ENCODE measurements at places on chromosomes 6 and 20.

GRCh38 chr20:15951658-15952057 is 621.6 kb downstream of the KIF16B start:
- no peak for DNase-seq

- no peak for DNase-seq
Measured at GRCh38 chr6:98627129-98627775, 207.1 kb upstream of the POU3F2 start.

DNA sequence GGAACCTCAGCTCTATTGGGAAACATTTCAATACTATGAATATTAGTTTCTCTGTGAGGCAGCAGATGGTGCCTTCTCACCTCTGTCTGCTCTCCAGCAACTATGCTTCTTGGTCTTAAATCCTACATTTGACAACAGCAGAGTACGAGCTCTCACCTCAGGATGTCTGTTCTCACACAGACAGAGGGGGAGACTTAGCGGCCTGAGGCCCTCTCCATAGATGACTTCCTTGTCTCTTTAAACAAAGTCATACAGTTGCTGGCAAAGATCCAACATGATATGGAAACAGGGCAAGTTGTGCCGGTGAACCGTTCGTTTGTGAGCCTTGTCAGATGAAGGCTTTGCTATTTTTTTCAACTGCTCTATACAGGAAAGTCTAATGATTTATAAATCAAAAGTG is 43.7 kb upstream of the GABRR1 start:
- DNase-seq, result no peak

DNA sequence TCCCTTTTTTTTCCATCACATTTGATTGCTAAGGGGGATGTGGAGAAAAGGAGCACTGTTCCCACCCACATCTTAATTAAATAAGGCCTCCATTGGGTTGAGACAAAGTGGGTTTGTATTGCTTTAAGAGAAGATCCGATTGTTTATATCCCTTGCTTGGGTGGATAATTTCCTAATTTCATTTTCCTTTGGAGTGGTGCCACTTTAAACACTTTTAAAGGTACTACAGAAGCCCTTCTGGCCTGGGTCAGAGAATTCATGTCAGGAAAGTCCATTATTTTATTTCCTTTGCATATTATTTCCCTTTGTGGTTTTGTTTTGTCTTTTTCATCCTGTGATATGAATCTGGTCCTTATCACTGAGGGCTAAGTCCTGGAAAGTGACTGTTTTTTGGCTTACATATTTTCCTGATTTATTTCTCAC is 56.9 kb downstream of the PHACTR2 start:
- DNase-seq, result no peak

DNA sequence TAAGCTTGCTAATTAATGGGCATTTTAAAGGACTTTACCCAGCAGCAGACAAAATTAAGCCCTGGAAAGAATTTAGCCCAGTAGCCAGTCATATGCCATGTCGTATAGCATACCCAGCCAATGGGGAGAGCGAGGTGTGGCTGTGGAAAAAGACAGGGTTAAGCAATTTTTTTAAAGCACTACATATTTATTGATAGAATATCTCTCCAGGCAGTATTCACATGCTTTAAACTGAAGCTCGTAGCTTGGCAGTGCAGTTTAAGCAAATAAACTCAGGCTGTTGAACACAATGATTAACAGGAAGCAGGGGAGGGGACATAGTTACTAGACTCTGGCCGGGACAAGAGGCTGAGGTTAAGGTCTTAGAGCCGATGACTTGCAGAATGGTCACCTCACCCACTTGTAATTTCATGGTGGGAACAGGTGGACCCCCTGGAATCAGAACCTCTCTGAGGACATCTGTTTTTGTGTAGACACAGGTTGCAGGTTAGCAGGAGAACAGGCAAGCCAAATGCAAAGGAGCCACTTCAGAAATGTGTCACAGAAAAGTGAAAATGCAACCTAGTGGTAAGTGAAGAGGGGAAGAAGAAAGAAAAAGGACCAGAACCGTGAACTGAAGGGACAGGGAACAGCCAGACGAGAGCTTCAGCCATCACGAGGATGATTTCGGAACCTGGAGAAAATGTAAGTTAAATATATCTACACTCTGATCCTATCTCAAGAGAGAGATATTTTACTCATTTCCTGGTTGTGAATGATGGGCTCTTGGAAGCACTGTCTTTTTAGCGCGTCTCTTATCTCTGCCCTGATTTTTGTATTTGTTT is 7.2 kb downstream of the GCNT2 start:
- DNase-seq, result no peak

DNA sequence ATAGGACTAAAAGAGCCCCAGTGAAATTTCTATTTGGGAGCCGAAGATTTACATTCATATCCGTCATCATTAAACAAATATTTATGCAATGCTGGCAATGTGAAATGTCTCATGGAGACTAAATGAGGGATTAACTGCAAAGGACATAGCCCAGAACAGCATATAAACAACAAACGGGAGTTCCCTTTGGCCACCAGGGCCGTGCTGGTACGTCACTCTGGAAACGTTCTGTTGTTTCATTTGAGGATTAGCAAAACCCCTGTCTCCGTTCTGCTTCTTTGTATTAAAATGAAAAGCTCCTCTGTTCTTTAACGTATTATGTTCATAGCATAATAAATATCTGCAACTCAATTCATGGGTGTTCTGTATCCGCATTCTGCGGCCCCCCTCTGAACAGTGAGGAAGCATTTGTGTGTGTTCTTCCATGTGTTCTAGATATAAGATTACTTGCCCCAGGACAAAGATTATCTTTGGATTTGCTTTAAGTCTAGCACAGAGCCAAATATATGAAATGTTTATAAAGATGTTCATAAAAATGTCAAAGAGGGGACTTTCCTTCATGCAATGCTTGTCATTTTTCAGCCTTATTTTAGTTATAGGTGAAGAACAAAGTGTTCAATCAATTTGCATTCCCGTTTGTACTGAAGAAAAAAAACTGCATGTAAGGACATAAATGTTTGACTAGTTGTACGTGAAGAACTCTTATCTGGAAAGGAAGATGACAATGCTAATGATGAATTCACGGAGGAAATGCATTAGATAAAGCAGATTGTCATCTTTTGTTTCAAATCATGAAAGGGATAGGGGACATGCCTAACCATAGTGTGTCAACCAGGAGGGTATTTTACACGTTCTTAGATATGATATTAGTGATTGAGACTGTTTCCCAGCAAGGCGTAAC is 90.0 kb upstream of the TNFAIP3 start:
- no peak for DNase-seq

DNA sequence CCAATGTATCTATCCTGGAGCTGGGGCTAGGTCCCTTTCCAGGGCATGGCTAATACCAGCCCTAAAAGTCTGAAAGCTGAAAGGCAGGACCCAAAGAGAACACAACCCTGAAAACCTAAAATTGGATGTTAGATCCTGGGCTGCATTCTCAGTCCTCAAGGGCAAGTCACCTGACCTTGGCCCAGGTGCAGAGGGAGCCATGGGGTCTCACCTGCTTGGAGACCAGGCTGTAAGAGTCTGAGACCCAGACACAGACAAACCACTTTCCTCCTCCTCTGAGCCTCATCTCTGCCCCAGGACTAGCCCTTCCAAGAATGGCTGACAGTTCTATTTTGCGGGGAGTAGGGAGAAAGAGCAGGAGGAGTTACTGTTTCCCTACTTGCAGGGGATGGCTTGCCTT is 60.0 kb downstream of the EFCAB8 start:
- no peak for DNase-seq

DNA sequence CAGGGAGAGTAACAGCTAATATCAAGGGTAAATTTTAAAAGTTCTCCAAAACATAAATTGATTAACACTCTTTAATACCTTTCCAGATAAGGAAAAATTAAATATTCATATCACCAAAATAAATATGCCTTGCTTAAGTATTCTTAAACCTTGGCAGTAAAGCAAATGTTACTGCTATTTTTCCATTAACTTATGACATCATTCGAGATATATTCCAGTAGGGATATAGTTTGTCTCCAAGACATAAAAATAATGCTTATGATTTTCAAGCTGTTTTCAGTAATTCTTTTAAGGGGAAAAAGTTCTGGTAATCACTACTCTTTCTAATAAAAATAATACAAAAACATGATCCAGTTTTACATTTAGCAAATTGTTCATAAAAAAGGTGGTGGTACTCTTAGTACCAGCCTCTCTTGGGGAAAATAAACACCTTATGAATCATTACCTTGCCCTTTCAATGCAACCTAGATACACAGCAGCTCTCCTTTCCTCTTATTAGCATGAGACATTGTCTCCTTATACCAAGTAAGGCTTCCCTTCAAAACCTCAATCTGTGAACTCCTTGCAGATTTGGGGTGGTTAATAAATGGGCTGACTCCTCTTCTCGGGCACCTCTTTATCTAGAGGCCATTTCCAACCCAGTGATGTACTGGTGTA is 31.5 kb upstream of the LTV1 start:
- no peak for DNase-seq

GRCh38 chr6:79949233-79949632 is 1.9 kb upstream of the ELOVL4 start:
- DNase-seq, result peak; percentile 66

- no peak for DNase-seq
Measured at GRCh38 chr20:6626805-6627204, 140.7 kb upstream of the BMP2 start.

- peak; percentile 65 for DNase-seq
Measured at GRCh38 chr6:31308050-31308844, 36.4 kb upstream of the HLA-C start.

- DNase-seq, result no peak
Measured at GRCh38 chr6:36805096-36805797, 34.0 kb downstream of the CPNE5 start.

- no peak for DNase-seq
Measured at GRCh38 chr6:11414176-11414963, 123.2 kb upstream of the TMEM170B start.

GRCh38 chr6:151442371-151442770 is 9.6 kb downstream of the RMND1 start:
- DNase-seq, result no peak

DNA sequence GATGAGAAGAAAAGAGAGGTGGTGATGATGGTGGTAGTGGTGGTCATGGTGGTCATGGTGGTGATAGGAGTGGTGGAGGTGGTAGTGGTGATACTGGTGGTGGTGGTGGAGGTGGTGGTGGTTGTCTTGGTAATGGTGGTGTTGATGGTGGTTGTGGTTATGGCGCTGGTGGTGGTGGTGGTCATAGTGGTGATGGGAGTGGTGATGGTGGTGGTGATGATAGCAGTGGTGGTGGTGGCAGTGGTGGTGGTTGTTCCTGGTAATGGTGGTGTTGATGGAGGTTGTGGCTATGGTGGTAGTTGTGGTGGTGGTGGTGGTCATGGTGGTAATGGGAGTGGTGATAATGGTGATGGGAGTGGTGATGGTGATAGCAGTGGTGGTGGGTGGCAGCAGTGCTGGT is 36.8 kb downstream of the HAO1 start:
- no peak for DNase-seq

DNA sequence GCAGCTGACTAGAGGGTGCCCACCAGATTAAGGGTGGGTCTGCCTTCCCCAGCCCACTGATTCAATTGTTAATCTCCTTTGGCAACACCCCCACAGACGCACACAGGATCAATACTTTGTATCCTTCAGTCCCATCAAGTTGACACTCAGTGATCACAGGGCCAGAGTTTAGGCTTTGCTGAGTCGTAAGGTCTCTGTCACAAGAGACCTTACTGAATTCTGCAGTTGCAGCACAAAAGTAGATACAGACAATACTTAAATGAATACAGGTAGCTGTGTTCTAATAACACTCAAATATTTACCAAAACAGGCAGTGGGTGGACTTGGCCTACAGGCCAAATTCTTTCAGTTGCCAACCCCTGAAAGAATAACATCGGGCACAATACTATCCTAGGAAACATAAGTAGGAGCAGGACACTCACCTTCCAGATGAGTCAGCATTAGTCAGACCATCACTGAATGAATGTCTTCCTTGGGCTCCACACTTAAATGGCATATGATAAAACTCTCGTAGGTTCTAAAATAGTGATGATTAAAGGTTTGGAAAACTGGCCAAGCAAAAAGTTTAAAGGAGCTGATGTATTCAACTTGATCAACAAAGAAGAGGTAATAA is 190.0 kb downstream of the UBE3D start:
- DNase-seq, result no peak

- DNase-seq, result no peak
Measured at GRCh38 chr6:137471497-137471896, 22.7 kb downstream of the OLIG3 start.

DNA sequence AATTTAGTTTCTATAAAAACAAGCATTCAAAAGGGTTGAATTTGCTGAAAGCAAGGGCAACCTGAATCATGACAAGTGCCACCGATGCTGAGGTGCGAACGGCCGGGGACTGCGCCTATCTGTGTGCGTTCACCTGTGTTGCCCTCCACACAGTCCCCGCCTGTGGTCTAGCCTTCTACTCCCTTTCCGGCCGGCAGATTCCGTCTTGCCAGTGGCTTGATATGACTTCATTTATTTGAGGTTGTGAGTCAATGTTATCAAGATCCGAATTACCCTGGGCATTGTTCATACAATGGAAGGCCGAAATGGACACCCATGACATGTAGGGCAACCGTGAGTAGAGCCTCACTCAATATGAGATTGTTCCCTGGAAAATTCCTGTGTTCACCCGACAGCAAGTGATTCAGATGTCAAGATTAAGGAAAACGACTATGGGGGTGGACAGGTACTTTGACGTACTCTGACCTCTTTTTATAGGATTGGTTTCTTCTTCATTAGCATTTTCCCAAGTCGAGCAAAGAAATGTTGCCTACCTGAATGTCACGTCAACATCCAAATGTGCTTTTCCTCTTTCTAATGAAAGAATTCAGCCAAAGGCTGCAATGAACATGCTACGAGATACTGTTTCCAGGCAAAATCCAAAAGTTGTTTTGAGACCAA is 41.1 kb upstream of the NEDD9 start:
- DNase-seq, result no peak

- DNase-seq, result no peak
Measured at GRCh38 chr6:126701676-126702560, 362.0 kb downstream of the CENPW start.

DNA sequence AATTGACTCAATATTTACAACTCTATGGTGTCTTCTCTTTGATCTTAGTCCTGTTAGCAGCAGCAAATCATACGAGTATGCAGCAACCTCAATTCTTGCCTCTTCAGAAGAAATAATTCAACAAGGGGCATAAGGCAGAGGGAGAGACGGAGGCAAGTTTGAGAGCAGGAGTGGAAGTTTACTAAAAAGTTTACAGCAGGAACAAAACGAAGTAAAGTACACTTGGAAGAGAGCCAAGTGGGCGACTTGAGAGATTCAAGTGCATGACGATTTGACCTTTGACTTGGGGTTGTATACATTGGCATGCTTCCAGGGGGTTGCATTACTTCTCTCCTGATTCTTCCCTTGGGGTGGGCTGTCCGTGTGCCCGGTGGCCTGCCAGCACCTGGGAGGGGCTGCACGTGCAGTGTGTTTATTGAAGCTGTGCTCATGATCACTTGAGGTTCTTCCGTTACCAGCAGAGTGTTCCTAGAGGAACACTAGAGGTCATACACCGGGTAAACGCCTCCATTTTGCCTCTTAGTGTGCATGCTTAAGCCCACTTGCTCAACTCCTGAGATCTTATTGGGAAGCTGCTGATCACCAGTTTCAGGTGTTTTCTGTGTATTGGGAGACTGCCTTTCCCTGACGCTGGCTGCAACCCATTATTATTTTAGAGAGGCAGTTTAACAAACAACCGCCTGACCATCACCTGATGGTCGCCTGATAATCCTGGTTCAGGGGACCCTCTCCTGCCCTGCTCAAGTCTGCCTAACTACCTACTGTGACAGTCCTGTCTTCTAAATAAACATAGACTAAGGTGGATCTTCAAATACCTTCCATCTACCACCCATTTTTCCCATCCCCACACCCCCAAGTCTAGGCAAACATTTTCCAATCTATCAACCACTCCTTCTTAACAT is 172.4 kb upstream of the MYLIP start:
- DNase-seq, result no peak

- DNase-seq, result no peak
Measured at GRCh38 chr6:39923394-39923793, 10.9 kb downstream of the MOCS1 start.

- DNase-seq, result peak; percentile 8
Measured at GRCh38 chr6:37486121-37486839, 13.4 kb downstream of the CCDC167 start.
